ENCODE measurements at places on chromosomes 1 and 21.

- DNase-seq, result no peak
These were observed 166.5 kb downstream of the RRAGC start for GRCh38 chr1:38693031-38693430.

GRCh38 chr1:193275773-193276172 lies 89.4 kb upstream of the B3GALT2 start:
- no peak for DNase-seq

DNA sequence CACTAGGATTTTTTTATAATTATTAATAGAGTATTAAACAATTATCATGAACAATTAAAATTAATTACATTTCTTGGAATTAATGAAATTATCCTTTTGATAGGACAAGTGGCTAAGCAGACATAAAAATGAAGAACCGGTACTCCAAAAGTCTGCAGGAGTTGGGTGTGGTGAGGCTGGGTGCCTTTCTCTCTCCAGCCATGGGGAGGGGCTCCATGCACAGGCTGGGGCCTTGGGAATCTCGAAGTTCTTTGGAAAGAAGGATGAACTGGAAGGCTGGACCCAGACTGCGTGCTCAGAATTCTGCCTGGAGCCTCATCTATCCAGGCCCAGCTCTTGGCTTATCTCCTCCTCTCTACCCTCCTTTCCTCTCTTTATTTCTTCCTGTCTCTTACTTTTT lies 94.1 kb downstream of the ACTL8 start:
- DNase-seq, result no peak

DNA sequence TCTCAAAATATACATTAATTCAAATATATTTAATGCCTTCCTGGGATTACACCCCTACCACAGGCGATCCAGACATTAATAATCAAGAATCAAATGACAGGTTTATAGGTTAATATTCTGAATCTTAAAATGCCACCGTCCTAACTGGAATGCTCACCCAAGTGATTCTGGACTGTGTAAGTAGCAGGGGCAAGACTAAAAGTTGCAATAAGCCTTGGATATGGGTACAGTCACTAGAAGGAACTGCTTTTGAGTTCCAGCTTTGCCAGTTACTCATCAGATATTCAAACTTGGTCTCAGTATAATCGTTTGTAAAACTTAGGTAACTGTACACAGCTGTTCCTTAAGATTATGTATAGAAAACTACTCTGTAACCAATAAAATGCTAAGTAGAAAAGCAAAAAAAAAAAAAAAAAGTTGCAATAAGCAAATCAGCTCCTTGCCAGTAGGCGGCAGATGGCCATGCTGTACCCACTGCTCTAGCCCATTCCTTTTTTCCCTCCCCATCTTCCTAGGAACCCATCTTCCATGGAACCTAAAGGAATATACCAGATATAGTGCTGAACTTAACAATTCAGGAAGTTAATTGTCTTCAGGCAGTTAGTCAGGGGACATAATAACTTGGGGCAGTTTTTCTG lies 10.5 kb downstream of the RO60 start:
- no peak for DNase-seq

DNA sequence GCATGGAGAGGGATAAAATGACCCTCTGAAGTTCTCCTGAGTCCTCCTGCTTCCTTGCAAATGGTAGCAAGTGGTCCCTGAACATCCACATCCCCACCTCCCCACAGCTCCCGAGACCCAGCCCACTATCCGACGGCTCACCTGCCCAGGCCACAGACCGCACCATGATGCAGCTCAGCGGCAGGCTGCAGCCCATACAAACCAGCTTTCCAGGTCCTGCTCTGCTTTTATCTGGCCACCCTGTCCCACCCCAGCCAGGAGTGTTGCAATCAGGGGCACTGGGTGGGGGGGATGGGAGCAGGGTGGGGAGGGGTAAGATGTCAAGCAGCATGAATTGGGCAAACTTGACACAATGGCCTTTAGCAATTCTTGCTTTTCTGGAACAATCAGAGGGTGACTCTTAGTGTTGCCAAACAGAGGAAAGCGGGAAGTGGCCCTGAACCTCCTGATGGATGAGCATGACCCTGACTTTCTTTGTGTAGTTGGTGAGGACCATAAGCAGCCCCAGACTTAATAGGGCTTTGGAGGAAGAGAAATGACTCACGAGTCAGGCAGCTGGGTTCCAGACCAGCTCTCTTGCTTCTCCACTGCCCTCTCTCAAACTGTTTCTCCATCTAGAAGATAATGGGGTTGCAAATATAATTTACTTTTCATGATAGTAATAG lies at the start of gene CHIT1:
Gene CHIT1, minus strand, starts transcription at position 203 of the 665 bp plus-strand sequence. Its CDS starts 37 bp downstream, at position 166.
- no peak for DNase-seq

GRCh38 chr1:176766779-176767178 lies 303.8 kb downstream of the PAPPA2 start:
- DNase-seq, result no peak

GRCh38 chr1:234258071-234258470 lies 115.2 kb upstream of the COA6 start:
- no peak for DNase-seq

DNA sequence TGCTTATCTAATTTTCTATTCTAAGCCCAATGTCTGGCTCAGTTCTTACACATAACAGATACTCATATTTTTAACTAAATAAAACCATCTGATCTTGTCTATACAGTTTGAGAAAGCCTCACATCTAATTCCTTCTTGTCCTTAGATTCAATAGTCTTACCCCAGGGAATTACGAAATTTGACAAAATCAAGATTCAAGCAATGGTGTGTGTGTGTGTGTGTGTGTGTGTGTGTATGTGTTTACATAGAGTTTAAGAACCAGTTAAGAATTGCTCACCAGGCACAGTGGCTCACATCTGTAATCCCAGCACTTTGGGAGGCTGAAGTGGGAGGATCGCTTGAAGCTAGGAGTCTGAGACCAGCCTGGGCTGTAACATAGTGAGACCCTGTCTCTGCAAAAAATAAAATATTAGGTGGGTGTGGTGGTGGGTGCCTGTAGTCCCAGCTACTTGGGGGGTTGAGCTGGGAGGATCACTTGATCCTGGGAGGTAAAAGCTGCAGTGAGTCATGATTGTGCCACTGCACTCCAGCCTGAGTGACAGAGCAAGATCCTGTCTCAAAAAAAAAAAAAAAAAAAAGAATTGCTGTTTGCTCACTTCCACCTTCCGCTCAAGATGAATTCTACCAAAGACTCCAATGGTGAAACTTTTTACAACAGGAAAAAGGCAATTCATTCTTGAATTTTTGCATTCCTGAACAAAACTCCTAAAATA lies 6.2 kb downstream of the WDR64 start:
- no peak for DNase-seq

DNA sequence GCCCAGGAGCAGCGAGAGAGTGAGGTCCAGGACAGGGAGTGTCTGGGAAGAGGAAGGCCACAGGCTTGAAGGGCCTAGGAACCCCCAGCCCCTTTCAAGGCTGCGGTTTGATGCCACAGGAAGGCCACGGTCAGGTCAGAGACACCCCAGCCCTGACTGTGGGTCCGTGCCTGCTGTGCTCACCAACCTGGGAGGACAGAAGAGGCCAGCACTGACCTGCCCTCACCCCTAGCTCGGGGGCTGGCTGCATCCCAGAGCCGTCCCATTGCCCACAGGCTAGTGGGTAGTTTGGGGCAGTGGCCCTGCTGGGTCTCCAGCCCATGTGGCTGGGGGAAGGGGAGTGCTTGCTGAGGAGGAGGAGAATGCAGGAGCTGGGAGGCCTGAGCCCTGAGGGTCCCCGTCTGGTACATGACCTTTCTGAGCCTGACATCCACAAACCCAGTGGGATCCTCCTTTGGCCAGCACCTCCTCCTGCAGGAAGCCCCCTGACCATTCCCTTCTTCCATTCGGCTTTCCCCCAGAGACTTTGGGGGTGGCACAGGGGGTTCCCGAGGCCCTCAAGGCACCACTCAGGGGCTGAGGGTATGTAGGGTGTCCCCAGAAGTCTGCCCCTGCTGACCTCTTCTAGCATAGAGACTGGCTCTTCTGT lies 54.3 kb downstream of the WNT9A start:
- no peak for DNase-seq

DNA sequence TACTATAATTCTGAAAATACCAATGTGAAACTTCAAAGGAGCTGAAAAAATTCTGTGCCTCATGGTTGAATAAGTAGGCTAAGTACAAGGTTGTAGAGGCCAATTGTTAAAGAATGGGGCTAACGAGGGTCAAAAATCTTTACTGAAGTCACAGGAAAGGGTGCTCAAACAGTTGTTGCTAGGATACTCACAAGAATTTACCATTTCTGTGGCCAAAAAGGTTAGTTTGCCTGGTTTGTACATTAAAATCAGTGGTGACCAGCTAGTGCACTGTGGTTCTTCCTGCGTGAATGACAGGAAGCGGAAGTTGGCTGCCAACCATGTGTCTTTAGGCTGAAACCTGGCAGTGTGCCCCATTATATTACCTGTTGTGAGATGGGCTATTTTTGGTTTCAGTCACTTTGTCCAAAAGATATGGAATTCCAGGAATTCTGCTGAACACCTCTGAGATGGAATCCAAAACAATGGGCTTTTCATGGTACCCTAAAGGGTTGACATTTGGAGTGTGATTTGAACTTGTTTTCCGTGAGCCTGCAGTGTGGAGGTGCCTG lies 13.5 kb downstream of the MAP3K21 start:
- no peak for DNase-seq

- no peak for DNase-seq
These were observed 12.3 kb downstream of the SLC44A3 start for GRCh38 chr1:94832446-94832845.
